ENCODE measurements at places on chromosomes 12 and 14.

DNA sequence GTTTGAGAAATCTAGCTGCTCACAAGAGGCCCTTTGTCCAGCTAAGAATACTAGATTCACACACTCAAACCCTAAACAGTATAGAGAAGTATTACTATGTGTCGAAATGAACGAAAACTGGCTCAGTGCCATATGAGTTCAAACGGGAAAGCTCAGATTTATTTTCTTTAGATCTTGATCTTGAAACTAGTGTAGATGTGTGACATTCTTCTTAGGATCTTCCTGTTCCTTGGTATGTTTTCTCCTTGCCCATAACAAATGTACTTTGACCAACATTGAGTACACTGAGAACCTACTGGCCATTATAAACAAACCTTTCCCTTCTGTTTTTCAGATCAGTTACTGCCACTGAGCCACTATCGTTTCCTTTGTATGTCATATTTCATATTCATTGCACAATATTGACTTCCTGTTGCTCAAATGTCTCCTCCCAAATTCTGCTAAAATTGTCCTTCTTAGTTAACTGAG is 21.3 kb downstream of the MYBPC1 start:
- DNase-seq = no peak

DNA sequence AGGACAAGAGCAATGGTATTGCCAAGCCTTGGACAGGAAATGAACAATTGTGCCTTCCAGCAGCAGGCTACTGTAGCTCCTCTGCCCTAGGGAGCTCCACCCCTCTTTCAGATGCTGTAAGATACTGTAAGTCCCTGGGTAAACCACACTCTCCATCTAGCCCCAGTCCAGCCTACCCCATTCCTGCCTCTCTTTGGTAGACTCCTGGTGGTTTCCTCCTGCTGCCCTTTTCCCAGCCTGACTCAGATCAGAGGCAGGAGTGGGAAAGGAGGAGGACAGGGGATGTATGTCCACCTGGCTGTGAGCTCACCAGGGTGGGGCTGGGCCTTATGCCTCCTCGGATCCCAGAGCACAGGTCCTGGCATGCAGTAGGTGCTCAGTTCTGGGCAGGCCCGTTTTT is 174.6 kb downstream of the ESRRB start:
- no peak for DNase-seq

GRCh38 chr14:32726516-32726915 is 212.2 kb upstream of the NPAS3 start:
- DNase-seq = no peak

- DNase-seq = no peak
Measured at GRCh38 chr12:110314308-110314707, 33.3 kb downstream of the ATP2A2 start.

DNA sequence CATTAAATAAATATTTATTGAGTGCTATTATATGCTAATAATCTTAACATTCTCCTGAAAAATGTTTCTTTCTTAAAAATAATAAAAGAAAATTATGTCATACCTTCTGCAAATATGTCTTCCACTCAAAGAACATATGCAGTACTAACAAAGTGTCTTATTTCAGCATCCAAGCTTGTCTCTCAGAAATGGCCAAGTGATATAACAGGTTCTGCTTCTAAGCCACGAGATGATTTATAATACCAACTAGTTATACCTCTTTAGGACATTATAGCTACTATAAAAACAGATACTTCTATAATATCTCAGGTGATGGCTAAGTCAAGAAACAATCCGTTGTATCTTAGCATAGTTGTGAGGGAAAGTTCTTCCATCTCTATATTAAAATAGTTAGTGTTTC is 128.1 kb upstream of the ARID2 start:
- DNase-seq = no peak

All from activated naive CD4-positive, alpha-beta T cell treated with anti-CD3 and anti-CD28 coated beads, Interleukin-2, amount 50 U/mL, for 16 hours (primary cell).